ENCODE measurements at places on chromosomes 1 and 21. TPM values are rescaled to one million over a fixed set of nuclear protein-coding genes. Genes with fewer than 3 reads are reported as not detected.

DNA sequence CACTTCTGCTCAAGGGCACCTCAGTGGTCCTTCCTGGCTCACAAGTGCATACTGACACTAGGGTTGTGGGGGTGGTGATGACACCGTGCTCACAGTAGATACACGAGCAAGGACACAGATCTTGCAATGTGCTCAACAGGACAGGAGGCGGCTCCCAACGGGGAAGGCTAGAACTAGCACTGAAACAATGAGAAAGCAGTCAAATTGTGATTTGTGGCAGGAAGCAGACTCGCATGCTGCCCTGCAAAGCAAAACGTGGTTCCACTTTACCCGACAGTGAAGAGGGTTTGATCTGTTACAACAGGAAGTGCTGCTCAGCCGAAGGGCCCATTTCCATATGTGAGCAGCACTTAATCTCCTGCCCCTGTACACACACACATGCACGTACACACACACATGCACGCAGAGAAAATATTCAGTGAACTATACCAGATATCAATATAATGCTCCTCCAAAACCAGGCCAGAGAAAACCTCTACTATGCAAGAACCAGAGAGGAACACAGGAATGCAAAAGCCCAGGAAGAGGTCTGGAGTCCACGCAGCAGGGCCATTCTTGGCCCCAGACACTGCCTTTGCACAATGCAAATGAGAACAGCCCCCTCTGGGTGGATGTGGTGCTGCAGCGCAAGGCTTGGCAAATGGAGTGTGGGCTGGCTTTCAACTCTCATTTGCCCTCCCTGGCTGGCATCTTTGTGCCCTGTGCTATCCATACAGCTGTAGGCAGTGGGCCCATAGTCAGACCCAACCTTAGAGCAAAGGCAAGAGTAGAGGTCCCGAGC lies 47.1 kb downstream of the KANK4 start:
- H3K4me1 ChIP-seq: peaks cover 12% of the 10 kb centered on the region
- no peaks in the 10 kb centered on the region for H3K36me3 ChIP-seq
- H3K27me3 ChIP-seq: no peaks in the 10 kb centered on the region
- no peak overlapping the region for H3K4me3 ChIP-seq
- DNase-seq: no peak

- no peaks in the 10 kb centered on the region for H3K27me3 ChIP-seq
- H3K36me3 ChIP-seq: no peaks in the 10 kb centered on the region
- H3K27ac ChIP-seq: no peak overlapping the region
- H3K4me3 ChIP-seq: no peak overlapping the region
- no peaks in the 10 kb centered on the region for H3K4me1 ChIP-seq
These were observed 663.6 kb upstream of the PLXNA2 start for GRCh38 chr1:208907790-208908189.

DNA sequence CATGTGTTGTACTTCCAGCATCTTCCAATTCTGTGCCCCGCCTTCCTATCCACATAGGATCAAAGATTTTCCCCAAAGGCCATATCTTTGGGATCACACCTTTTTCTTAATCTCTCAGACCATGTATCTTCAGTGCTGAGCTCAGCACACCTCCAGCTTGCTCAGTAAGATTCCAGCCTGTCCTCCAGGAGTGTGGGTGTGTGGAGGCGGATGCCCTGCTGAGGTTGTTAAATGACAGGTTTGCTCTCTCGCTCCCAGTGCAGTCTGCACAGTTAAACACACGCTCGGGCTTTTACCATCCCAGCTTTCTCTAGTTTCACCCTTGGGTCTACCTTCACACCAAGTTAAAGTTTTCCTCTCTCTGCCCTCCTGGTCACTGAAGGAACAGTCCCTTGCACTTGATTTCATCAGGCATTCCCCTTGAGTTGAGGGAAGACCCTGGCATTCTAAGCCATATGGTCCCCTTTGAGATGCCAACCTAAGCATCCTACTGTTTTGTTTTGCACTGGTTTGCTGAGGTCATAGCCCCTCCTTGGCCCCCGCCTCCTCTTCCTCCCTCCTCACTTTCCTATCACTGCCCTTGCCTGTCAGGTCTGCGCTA lies 13.7 kb downstream of the MYOG start:
- H3K27me3 ChIP-seq: peaks cover 45% of the 10 kb centered on the region
- no peaks in the 10 kb centered on the region for H3K36me3 ChIP-seq
- no peak for DNase-seq
- H3K4me1 ChIP-seq: no peaks in the 10 kb centered on the region

TEKT2 gene
- 0.16 TPM for polyA plus RNA-seq

KISS1 gene
- 2.0 TPM for polyA plus RNA-seq

Measured in hepatocyte (in vitro differentiated cells).